ENCODE measurements at places on chromosomes 5 and 9. TPM values are rescaled to one million over a fixed set of nuclear protein-coding genes. Genes with fewer than 3 reads are reported as not detected.

Gene IPPK
- 6.2 TPM for total RNA-seq

Gene ANGPTL2
- 4.6 TPM for total RNA-seq

Gene LCNL1
- total RNA-seq = under 0.01 TPM

Gene PCDHAC1
- not detected for total RNA-seq

Gene CARTPT
- total RNA-seq = not detected

Gene SLC45A2
- under 0.01 TPM for total RNA-seq

Gene FBXL7
- total RNA-seq = 6.8 TPM

Gene TAS2R1
- not detected for total RNA-seq

Gene OTULIN
- total RNA-seq = 20.1 TPM

Gene GMCL2
- total RNA-seq = not detected

Gene RNF130
- total RNA-seq = 28.4 TPM

Gene CAPSL
- 1.3 TPM for total RNA-seq

Gene TSPAN17
- 22.2 TPM for total RNA-seq

Gene CDKN2B
- 10.4 TPM for total RNA-seq

Gene FOXD4L4
- not detected for total RNA-seq

Gene SLC36A2
- total RNA-seq = not detected
